Bone marrow (tissue), 2 donors: ENCODE measurements at places on chromosomes 4 and X.

DNA sequence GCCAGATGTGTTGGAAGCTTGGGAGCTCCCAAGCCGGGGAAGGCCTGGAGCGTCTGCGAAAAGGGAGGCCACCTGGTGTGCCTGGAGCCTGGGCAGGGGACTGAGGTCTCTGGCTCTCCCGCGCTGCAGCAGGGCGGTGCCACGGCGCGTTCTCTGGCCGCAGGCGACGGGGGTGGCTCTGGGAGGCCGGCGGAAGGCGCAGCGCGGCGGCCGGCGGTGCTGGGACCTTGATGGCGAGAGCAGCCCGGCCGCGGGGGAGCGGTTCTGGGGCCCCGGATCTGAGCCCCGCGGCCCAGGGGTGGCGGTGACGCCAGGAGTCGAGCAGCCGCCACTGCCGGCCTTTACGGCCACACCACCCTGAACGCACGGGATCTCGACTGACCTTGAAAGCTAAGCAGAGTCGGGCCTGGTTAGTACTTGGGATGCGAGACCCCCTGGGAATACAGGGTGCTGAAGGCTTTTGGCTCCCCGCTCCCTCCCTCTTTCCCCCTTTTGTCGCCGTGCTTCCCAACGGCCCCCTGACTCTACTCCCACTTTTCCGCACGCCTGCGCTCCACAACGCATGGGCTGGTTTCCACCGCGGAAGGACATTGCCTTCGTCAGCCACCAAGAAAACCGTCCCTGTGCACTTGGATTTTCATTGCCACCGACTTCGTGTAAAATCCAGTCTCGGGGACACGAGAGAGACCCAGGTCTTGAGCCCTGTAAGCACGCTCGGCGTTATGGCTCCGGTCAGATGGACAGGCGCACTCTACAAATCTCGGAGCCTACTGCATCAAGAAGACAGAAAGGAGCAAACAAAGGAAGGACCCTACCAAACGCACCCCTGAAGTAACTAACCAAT is 9.5 kb downstream of the FRG2 start:
- DNase-seq = no peak

DNA sequence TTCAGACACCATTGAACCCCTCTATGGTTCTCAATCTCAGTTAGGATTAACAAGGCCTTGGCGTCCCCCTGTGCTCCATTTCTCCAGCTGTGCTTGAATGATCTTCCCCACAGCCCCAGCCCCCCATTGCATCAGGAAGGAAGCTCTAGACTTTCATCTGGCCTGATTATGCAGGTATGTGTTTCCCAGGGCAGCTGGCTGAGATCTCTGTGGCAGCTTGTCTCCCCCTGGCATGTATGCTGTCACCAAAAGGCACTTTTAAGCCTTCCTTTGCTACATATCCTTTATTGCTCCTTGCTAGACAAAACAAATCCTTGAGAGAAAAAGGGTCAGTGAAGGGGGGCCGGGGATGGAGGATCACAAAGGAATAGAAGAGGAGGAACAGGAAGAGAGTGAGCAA is 1056.0 kb upstream of the SLIT2 start:
- no peak for DNase-seq

DNA sequence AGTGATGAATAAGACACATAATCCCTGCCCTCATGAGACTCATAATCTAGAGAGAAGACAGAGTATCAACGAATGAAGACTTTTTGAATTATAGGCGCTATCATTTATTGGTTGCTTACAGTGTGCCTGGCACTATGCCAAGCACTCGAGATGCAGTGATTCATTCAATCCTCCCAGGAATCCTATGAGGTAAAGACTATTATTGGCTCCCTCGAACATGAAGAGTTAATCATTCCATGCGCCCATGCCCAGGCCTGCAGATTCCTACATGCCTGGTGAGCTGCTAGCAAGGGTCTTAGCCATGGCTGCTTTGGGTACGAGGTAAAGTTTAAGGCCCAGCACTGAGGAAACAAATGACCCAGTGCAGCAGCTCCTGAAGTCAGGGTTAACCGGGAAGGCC is 47.0 kb downstream of the TEX13B start:
- DNase-seq = no peak

DNA sequence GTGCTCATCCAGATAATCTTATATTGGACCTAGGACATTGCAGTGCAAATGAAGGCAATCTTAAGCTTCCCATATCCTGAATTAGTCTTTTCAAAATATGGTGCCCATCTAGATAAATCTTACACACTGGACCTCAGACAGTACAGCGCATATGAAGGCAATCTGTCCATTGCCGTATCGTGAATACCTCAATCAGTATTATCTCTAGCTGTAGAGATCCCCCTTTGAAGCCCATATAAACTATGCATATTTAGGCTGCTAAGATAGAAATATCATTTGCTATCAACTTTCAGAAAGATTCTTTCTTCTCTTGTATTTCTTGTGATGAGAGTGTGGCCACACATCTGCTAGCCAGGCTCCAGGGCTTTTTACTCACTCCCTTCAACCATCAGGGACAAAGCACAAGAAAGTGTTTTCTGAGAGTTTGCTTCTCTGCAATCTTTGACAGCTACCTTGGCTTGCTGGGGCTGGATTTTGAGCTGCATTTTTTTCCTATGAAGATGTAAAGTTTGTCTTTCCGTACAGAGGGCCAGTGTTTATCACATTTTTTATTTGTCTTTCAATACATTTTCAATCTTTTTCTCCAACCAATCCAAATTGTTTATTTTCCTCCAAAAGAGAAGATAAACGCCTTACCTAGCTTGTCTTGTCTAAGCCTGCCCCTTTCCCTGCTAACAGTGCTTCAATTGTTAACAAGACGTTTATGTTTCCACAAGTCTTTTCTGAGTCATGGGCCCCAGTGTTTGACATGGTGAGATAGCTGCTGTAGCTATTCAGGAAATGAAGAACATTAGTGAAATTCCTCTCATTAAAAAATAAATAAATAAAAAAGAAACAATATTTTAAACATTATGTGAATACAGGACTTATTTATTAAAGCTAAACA is 57.6 kb upstream of the FAT1 start:
- DNase-seq = no peak

GRCh38 chrX:149259241-149259640 is 245.9 kb downstream of the IDS start:
- no peak for DNase-seq

- no peak for DNase-seq
Observed at GRCh38 chr4:53647547-53647946, 56.3 kb upstream of the LNX1 start.

GRCh38 chr4:10750714-10751113 is 66.1 kb upstream of the CLNK start:
- DNase-seq = no peak

GRCh38 chr4:2390146-2390545 is 28.3 kb downstream of the ZFYVE28 start:
- no peak for DNase-seq

DNA sequence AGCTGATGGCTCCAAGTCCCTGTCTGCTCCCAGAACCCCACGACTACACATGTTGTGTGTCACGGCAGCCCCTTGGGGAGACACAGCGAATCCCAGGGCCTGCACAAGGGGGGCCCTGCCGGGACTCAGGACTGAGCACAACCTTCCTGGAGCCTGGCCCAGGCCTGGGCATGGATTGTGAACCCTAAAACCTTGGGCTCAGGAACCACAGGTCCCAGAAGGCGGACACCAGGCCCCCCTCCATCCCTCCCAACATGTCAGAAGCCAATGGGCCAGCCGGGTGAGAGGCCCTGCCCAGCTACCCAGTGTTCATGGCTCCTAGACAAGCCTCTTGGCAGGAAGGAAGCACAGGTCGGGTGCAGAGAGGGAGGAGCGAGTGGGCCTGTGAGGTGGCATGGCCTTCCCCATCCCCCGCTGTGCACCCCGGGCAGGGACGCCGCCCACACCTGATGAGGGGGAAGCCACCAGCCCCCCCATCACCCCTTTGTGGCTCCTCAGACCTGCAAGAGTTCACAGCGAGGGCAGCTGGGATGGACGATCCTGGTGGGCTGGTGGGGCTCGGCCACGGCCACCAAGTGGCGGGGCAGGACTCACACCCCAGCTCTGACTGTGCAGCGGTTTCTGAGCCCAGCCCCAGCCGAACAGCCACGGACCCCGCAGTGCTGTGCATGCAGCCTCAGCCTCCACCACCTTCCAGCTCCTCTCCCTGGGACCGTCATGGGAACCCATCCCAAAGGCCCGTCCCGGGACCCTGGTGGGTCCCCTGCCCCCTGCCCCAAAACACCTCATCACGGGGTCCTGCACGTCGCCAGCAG is 3.7 kb downstream of the PDE6B start:
- no peak for DNase-seq

DNA sequence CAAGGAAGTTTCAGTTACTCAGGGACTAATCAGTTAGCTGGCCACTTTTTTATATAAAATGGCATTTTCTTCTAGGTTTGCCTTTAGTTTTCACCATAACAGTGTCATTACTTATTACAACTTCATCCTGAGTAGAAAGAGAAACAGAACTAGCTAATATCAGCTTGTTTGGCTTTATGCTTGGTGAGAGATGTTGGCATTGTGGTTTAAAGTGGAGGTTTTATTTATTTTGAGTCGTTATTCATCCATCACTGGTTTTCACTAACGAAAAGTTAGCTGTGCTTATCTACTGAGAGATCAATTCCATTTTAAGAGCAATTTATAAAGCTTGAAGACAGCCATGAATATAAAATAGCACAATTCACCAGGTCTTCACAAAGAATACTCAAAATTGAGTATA is 714.5 kb downstream of the GRID2 start:
- DNase-seq = no peak

- DNase-seq = no peak
Observed at GRCh38 chr4:82614838-82615449, 53.2 kb upstream of the TMEM150C start.

GRCh38 chrX:112668476-112669409 is 11.0 kb downstream of the LHFPL1 start:
- no peak for DNase-seq

DNA sequence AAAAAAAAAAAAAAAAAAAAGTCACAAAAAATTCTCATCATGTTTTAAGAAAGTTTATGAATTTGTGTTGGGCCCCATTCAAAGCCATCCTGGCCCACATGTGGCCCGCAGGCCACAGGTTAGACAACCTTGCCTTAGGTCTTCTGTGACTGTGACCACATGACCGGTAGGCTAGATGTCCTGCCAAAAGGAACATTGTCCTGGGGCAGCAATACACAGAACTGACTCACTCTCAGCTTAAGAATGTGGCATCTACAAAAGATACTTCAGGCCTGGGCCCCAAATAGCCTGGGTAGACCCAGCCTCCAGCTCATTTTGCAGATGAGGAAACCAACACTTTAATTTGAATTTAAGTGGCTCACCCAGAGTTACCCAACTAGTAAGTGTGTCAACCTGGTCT is 10.0 kb downstream of the AWAT2 start:
- no peak for DNase-seq

- no peak for DNase-seq
Observed at GRCh38 chr4:142265536-142265935, 580.6 kb downstream of the INPP4B start.

GRCh38 chrX:2735270-2735669 is 16.6 kb upstream of the XG start:
- DNase-seq = no peak

DNA sequence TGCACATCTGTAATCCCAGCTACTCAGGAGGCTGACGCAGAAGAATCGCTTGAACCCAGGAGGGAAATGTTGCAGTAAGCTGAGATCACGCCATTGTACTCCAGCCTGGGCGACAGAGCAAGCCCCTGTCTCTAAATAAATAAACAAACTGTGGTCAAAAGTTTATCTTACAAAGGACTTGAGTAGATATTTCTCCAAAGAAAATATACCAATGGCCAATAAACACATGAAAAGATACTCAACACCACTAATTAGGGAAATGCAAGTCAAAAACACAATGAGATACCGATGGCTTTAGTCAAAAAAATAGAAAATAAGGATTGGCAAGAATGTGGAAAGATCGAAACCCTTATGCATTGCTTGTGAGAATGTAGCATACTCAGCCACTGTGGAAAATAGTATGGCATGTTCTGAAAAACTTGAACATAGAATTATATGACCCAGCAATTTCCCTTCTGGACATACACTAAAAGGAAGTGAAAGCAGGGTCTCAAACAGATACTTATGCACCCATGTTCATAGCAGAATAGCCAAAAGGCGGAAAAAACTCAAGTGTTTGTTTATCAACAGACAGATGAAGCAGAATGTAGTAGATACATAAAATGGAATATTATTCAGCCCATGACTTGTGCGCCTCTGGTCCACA is 2.0 kb upstream of the CFAP97 start:
- no peak for DNase-seq

- DNase-seq = no peak
Observed at GRCh38 chr4:68416591-68416990, 30.7 kb upstream of the TMPRSS11E start.

DNA sequence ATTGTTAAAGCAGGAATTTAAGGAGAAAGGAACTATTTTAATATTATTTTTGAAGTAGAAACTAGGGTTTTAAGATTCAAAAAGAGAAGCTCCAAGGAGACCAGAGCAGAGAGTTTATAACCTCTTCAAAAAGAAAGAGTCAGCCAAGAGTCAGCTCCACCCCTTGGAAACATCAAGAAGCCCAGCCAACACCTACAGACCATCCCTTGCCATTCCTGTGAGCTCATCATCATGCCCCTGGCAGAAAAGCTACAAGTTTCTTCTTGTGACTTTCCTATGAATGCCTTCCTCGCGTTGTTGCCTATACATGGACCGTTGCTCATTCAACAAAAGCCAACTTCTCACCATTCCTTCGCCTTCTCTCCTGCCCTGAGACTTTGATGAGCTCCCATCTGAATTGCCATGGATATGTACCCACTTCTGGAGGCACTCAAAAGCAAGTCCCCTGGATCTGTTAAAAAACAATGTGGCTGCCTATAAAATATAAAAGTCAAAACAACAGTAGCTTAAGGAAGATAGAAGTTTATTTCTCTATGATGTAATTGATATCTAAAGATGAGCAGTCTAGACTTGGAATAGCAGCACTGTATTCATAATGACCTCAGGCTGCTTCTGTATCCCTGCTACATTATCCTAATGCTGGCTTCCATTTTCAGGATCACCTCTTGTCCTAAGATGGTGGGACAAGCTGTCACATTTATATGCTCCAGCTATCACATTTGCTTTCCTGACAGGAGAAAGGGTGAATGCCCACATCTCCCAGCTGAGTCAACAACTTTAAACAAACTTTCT is 20.3 kb downstream of the PLRG1 start:
- DNase-seq = no peak

DNA sequence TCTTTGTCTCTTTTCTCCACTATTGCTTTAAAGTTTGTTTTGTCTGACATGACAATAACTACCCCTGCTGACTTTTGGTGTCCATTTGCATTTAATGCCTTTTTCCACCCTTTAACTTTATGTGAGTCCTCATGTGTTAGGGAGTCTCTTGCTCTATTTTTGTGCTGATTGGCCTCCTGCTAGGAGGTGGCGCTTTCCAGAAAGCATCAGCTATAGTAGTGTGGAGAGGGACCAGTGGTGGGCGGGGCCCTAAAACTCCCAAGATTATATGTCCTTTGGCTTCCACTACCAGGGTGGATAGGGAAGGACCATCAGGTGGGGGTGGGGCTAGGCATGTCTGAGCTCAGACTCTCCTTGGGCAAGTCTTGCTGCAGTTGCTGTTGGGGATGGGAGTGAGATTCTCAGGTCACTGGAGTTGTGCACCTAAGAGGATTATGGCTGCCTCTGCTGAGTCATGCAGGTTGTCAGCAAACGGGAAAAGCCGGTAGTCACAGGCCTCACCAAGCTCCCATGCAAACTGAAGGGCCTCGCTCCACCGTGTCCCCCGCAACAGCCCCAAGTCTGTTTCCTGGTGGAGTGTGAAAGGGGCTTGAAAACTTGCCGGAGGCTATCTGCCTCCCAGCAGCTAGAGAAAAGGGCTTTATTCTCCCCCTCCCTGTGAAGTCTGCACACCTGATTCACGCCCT is 156.3 kb downstream of the CPEB2 start:
- no peak for DNase-seq
